KBM-7 (cell line): ENCODE measurements at places on chromosomes 3 and 15.

DNA sequence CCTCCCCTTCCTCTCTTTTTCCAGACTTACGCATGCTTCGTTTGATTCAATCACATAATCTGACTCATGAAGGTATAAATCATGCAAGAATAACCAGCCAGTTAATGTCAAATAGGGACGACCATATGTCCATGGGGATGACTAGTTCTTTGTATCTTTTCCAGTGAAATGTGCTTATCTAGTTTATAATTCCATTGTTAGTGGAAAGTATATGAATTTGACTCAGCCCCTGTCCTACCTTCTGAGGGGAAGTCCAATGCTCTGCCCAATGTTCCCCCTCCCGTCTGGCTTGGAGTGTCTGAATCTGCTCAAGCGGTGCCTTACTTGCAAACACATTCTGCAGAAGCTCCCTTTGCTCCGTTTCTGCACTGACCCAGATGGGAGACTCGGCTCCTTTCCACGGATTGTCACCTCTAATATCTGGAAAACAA is 55.0 kb upstream of the EPHB3 start:
- DNase-seq, result no peak

GRCh38 chr3:7272203-7272602 is 411.3 kb downstream of the GRM7 start:
- no peak for DNase-seq

DNA sequence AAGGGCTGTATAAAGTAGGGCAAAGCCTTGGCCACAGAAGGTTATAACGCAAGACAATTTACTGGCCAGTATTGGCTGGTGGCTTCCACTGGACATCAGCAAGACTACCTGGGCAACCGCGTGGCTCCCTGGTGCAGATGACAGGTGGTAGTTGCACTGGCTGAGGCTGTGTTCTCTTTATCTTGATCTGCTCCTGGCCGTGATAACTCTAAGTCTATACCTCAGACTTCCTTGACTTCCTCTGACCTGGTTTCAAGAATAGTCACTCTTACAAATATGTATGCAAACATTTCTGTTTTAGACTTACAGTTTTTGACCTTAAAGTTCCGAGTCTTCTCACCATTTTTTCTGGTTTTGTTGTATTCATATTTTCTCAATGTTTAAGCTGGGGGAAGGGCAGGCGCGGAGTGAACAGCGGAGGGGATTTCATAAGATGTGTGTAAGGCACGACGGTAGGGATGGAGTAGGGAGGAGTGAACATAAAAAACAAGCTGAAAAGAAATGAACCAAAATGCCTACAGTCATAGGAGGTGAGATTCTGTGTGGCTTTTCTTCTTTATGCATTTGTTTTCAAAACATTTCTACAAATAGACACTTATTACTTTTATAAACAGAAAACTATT is 15.2 kb upstream of the TMEM212 start:
- DNase-seq, result no peak

DNA sequence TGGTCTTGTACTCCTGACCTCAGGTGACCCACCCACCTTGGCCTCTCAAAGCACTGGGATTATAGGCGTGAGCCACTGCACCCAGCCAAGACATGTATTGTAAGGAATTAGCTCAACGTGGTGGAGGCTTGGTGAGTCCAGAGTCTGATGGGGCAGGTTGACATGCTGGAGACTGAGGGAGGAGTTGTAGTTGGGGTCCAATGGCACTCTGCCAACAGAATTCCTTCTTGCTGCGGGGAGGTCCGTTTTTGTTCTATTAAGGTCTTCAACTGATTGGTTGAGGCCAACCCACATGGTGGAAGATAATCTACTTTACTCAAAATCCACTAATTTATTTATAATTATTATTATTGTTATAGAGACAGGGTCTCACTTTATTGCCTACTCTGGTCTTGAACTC is 30.1 kb downstream of the PLA2G4D start:
- no peak for DNase-seq

GRCh38 chr3:131329774-131330173 is 51.8 kb upstream of the NUDT16 start:
- no peak for DNase-seq

DNA sequence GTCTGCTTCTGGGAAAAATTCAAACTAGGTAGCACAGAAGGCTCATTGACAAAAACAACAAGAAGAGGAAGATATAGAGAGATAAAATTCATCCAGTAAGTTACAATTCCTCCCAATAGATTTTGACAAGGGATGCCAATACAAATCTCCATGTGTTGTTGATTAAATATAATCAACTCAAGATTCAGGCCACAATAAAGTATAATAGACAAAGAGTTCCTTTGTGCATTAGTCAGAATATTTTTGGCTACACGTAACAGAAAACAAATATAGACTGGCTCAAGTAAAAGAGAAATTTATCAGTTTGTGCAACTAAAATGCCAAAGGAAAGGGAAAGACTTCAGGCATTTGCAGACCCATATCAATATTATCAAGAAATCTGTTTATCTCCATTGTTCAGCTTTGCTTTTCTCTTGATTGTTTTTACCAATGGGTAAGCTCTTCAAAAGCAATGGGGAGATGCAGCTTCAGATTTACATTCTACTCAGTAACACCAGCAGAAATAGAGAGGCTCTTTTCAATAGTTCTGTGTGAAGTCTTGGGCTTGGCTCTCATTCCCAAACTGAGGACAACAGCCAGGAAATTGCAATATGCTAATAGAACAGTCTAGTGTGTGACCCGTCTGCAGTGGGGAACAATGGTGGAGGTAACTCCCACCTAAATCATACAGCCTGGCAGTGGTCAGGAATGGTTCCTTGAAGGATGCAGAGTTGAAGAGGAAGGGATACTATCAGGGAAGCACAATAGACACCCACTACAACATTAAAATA is 77.6 kb upstream of the PROK2 start:
- DNase-seq, result no peak

DNA sequence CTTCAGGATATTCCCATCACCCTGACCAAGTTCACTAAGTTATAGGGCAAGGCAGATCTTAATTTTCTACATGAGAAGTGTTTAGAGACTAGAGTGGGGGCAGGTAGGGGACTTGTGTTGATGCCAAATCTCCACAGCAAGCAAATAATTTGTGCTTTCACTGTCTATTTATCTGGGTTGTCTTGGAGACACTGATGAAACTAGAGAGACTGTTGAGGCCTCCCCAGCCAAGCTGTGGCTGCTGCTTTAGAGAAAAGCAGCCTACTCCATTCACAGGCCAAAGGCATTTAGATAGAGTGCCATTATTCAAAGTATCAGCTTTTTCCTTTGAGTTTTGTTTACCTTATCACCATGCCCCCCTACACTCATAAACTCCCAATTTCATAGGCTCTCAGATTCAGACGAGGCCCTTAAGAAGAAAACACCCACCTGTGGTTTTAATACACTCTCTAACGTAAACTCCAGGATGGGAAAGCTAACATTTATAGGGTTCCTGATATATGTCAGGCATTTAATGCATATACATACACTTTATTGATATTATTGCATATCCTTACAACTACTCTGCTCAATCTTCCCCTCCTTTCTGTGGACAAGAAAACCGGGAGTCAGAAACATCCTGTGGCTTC is 130.4 kb upstream of the FOXB1 start:
- DNase-seq, result no peak

- no peak for DNase-seq
Observed at GRCh38 chr3:124786511-124787241, 56.4 kb downstream of the UMPS start.

GRCh38 chr15:47603026-47603425 is 114.3 kb upstream of the SEMA6D start:
- DNase-seq, result no peak

DNA sequence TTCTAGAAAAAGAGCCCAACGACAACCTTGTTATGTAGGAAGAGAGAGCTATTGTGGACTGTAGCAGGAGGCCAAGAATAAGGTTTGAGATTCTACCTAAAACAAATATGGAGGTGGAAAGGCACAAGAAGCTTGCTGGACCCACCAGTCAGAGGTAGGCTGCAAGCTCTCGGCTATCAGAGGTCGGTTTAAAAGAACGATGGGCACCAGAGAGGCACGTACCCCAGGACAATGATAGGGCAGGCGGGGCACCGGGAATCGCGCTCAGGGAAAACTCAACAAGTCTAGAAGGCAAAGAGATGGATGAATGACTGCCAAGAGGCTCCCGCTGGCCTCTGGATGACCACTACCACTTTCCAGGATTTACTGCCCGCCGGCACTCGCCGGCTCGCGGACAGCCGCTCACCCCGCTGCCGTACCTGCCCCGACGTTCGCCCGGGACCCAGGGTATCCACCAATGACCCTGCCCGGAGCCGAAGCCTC is 1.1 kb downstream of the HDGFL3 start:
- DNase-seq, result peak; percentile 62

- no peak for DNase-seq
Observed at GRCh38 chr15:62941699-62942098, 100.8 kb upstream of the TPM1 start.

DNA sequence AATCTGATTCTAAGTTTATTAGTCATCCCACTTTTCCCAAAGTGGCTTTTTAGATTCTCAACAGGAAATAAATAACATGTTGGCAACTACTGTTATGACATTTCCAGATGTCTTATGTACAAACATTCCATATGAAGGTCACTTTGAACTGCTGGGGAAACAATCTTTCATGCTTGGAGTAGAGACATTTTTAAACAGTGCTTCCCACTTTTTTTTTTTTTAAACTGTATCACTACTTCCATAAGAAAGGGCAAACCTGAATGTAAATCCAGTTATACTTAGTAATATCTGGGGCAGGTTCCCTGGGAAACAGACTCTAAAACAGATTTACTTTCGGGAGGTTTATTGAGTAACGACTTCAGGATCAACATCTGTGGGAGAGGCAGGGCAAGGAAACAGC is 473.8 kb downstream of the TAFA4 start:
- DNase-seq, result no peak

DNA sequence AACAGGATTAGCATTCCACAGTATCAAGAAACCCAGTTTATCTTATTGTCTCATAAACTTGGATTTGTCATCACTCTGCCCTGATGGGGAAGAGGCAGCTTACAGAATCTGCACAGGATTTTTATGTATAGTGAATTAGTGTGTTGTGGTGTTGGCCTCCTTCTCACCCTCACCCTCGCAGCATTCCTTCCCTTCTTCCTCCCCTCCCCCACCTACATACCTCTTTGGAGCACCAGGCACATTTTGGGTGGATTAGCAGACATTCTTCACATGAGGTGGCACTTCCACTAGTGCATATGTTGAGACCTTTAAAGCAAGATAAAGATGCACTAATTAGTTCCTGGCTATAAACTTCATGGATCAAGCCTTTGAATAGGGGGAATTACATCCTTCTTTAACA is 13.9 kb downstream of the ITGB5 start:
- DNase-seq, result no peak

DNA sequence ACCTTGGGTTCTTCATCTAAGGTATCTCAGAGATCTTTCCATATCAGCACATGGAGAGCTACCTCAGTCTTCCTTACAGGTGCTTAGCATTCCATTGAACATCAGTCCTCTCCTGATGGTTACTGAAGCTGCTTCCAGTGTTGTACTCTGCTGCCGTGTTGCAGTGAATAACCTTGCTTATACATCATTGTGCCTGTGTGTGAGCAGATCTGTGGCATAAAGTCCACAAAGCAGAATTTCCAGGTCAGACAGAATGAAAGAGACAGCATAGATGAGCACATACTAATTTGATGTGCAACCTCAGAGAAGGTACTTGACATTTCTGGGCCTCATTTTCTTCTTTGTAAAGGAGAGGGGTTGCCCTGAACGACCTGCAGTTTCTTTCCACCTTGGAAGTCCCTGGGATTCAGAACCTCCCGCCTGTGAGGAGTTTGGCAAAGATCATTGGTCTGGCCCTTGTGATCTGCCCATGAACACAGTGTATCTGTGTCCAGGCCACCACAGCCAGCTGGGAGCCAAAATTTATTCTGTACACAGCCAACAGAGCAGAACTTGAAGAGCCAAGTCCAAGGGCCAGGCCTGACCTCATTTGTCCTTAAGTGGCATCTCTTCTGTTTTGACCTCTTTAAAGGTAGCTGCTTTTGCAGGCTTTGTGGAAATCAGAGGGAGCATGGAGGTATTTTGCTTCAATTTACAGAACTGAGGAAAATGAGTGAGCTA is 57.2 kb upstream of the SLC7A14 start:
- DNase-seq, result no peak

DNA sequence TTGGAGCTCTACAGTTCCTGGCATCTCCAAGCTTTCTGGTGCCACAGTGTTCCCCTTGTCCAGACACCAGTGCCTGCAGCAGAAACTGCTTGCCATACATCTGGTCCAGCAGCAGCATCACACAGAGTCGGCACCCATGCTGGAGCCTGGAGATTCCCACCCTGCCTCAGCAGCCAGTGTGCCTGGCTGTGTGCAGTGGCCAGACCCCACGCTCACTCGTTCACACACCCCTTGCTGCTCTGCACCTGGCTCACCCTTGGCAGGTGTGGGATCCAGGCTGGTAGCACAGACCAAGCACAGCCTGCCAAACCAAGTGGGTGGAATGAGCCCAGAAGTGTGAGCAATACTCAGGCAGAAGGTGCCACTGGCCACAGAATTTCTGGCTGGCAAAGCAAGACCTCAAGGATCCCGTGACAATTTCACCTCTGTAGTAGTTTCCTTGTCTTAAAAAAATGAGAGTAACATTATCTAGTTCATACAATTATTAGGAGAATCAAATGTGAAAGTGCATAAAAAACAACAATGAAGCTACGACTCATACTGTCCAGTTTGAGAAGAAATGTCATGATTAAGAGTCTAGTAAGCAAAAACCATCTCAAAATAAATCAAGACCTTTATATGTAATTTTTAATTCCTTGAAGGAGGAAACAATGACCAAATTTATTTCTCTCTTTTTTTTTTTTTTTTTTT is 22.9 kb upstream of the ZBED2 start:
- no peak for DNase-seq

DNA sequence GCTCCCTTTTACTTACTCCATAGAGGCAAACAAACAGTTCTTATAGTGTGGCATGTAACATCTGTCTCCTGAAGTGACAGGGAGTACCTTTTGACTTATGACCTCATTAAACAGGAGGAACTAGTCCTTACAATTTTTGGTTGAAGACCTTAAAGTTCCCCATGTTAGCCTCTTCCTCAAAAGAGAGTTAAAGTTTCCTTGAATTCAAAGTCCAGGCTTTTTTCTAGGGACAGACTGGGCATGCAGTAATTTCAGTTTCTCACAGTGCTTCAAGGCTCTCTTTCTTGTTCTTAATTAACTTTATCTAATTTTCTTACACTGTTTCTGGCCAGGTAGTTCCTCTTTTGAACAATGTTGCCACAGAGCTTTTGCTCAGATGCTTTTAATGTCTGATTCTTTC is 12.1 kb downstream of the GOLM2 start:
- DNase-seq, result peak; percentile 60

GRCh38 chr3:44434834-44435510 is 42.5 kb downstream of the ZNF445 start:
- peak; percentile 19 for DNase-seq

- no peak for DNase-seq
Observed at GRCh38 chr3:44729384-44729910, at the start of gene ZNF501. Gene ZNF501 (plus strand): TSS chr3:44729635. CDS start chr3:44734422, 4,787 bp downstream.

GRCh38 chr15:84764989-84765388 is 16.6 kb downstream of the ZNF592 start:
- no peak for DNase-seq

- DNase-seq, result peak; percentile 65
Observed at GRCh38 chr3:187066228-187066995, 72.9 kb downstream of the RPL39L start.

GRCh38 chr15:67931861-67932260 is 92.0 kb upstream of the RNU6-1 start:
- DNase-seq, result no peak
